ENCODE measurements at places on chromosomes 4 and X.

GRCh38 chrX:110418316-110419235 lies 59.9 kb downstream of the RTL9 start:
- no peak for DNase-seq

DNA sequence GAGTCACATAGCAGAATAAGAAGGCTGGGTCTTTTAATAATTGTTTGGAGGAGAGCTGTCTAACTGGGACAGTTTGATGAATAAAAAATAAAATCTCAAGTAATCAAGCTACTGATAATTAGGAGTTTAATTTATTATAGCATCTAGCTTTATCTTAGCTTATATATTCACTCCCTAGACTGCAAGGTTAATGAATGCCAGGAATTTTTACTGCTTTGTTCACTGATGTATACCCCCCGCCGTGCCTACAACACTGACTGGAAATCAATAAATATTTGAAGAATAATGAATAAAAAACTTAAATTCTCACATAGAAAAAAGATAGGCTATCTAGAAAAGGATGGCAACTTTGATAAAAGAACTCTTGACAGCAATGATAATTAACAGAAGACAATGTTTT lies 59.7 kb downstream of the IQCM start:
- DNase-seq, result no peak

DNA sequence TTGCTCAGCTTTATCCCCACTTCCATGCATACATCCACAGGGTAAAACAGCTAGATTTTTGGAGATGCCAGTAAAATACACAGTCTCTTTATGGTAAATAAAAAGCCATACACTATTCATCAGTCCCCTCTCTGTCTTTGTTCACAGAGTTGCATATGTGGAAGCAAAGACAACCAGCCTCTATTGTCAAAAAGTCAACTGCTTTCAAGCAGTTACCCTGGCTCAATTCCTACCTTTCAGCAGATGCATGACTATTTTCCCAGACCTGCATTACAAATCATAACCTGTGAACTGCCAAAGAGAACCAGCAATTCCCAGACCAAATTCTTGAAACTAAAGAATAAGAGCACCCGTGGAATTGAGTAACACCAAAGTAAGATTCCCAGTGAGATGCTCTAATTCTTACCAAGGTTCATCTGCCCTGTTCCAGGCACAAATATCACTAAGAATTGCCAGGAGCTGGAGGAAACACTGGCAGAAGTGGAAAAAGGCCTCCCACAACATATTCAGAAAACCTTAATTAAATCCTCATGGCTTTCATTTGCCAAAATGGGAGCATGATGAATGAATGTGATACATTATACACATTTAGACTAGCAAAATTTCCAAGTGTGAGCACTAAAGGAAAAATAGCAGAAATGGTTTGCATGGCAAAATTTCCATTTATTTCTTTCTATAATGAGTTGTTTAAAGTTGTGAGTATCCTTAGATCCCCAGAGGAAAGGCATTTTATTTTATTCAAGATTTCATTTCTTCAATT lies 391.2 kb upstream of the ADGRL3 start:
- no peak for DNase-seq

DNA sequence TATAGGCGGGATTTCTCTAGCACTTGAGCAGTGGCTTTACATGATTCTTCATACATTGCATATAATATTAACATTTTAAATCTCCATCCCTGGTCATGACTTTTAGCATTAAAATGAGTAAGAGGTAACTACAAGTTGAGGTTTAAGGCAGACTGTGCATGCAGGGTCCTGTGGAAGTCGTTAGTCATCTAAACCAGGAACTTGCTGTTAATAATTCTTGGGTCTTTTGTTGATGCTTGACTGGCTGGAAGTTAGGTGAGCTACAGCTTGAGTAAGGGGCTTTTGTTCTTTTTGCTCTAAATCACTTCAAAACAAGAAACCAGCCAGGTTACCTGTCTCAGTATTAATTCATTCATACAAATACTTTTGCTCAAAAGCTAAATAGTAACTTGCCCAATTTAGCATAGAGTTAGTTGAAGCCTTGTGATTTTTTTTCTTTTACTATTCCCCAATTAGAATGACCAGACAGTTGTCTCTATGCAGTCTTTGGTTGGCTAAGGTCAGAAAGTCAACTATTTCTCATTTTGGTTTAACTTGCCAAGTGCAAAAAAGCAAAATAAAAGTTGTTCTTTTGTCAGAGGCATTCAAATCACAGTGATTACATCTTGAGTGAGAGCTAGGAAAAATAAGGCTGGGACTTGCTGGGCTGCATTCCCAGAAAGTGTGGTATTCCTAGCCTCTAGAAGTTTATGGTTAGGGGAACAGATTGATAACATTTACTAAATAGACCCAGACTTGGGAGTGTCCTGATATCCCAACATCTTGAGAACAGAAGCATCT lies 516.9 kb downstream of the PDHA2 start:
- DNase-seq, result no peak

DNA sequence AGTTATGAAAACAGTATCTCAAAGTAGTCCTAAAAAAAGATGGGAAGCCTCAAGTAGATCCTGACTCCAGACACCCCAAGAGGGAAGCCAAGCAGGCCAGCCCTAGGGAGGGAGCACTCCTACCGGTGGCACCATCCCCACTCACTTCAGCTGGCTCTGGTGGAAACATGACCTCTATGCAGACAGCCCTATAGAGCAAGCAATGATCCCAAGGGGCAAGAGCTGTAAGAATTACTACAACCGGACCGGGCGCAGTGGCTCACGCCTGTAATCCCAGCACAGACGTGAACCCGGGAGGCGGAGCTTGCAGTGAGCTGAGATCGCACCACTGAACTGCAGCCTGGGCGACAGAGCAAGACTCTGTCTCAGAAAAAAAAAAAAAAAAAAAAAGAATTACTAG lies 5.7 kb downstream of the LETM1 start:
- no peak for DNase-seq

DNA sequence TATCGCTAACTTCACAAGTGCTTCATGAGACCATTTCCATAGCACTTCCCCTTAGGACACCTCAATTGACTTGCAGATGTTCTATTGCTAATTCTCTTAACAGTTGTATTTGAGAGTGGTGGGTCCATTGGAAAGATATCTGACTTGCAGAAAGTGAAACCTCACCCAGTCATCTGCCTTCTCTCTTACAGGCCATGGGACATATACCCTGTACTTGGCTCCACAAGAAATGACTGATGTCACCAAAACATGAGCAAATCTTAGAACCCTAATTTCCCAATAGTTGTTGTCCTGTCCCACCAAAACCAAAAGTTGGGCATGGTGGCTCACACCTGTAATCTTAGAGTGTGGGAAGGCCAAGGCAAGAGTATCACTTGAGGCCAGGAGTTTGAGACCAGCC lies 101.9 kb upstream of the MAML3 start:
- no peak for DNase-seq

- DNase-seq, result no peak
These were observed 141.4 kb downstream of the KLHL8 start for GRCh38 chr4:87078987-87079486.

GRCh38 chr4:85142451-85142850 lies 176.0 kb upstream of the WDFY3 start:
- no peak for DNase-seq

- DNase-seq, result no peak
These were observed 8.3 kb downstream of the EFNB1 start for GRCh38 chrX:68837119-68837518.
